ENCODE measurements at places on chromosomes 11 and 22.

DNA sequence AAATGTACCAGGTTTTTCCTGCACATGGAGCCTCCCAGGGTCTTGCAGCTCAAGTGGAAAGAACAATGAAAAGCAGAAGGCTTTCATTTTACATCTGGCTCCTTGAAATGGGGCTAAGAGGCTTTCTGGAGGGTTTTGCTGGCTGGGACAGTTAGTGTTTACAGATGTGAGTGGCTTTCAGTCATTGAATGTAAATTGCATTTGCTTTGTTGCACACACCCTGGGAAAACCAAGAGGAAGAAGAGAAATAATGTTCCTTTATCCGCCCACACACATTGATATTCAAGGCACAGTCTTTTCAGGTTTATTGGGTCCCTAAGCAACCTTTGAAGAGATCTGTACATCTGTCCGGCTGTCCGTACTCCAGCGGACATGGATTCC lies 144.5 kb downstream of the SPON1 start:
- no peak for DNase-seq

- no peak for DNase-seq
Measured at GRCh38 chr11:77287136-77287535, 14.3 kb downstream of the GDPD4 start.

- peak; percentile 68 for DNase-seq
Measured at GRCh38 chr11:116718955-116719501, 53.8 kb downstream of the BUD13 start.

GRCh38 chr11:95517453-95517852 lies 272.1 kb downstream of the FAM76B start:
- DNase-seq: peak; percentile 21

- no peak for DNase-seq
Measured at GRCh38 chr11:70935006-70935768, 317.2 kb downstream of the SHANK2 start.

GRCh38 chr11:13288375-13289029 lies 10.9 kb downstream of the BMAL1 start:
- no peak for DNase-seq

DNA sequence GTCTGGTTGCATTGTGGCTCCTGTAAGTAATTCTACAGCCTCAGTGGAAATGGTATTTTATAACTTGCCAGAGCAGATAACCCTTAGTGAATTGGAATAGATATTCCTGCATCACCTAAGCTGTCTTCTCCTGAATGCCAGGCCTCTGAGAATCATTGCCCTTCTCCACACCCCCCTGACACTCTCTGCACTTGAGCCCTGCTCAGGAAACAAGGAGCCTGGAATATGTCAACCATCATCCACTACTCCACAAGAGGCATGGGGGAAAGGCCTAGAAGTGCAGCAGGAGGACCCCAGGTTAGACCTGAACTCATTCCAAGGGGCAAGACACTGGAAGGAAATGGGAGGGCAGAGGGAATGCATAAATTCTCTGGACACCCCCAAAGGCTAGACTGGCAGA lies 72.4 kb downstream of the DSCAML1 start:
- DNase-seq: no peak

DNA sequence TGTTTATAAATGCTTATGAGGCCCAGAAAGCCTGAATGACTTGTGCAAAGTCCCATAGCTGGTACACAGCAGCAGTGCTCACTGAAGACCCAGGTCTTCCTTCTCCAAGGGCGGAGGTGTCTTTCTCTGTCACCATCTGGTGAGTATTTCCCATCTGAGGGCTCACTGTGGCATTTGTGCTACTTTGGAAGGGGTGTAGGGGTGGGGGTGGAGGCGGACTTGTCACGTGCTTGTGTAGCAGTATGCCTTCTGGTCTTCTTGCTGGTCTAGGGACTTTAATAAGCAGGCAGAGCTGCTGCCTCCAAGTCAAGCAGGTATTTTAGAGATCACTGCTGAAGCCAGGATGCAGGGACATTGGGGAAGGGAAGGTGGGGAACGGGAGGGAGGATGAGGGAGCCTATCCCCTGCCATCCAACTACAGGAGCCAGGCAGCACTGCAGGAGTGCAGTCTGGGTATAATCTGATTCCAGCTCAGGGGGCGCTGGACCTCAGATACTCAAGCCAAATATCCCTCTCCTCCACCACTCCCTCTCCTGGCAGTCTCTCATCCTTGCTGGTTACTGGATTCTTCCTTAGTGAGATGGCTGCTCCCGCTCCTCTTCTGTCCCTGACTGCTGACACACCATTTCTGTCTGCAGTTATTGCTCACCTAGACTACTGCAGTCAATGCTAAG lies 3.4 kb downstream of the ABCC8 start:
- peak; percentile 27 for DNase-seq

GRCh38 chr22:41308054-41308453 lies 6.7 kb downstream of the ZC3H7B start:
- DNase-seq: no peak

DNA sequence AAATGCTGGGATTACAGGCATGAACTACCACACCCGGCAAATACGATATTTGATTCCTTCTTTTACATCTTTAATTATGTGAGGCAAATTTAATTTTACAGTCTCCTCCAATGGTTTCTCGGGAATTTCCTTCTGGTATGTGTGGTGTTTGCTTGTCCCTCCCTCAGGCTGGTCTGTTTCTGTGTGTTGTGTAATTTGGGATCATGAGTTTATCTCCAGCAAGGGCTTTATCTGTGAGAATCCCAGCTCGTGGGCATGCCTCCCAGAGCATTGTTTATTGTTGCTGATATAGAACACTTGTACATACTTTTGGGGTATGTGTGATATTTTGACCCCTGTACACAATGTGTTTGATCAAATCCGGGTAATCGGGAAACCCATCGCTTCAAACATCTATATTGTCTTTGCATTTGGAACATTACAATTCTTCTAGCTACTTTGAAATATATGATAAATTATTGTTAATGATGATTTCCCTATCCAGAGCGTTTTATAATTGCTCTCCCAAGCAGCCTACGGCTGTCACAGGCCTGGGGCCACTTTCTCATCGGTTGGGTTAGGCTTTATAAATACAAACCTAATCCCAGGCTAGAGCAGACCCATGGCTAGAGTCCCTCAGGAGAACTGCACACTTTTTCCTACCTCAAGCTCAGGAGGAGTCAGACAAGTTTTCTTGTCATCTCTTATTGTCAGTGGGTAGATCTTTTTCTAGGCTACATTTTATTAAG lies 15.0 kb upstream of the PRR5 start:
- no peak for DNase-seq

DNA sequence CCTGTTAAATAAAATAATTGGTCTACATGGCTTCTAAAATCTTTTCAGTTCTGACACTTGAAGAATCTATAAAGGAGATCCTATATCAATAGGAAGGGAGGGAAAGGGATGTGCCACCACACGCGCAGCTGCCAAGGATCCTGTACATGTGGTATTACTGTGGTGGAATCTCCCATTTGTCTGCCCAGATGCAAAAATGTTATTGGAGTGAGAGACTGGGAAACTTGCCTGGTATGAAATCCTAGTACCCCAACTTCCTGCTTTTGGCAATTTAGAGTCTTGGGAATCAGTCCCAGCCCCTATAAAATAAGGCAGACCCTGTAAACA lies 81.9 kb upstream of the PICALM start:
- no peak for DNase-seq

DNA sequence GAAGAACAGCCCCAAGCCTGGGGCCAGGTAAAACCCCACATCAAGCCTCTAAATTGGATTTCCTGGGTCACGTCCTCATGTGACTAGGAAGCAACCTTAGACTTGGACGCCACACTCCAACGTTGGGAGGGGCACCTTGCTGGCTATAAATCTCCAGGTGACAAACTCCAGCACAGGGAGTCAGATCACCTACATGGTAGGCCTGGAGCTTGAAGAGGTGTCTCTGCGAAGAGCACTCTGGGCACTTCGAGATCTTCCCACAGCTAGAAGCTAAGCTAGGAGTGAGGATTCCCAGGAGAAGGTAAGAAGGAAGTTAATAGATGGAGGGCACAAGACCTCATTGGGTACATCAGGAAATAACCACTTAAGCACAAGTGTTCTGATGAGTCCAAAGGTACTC lies 77.1 kb upstream of the GNAZ start:
- no peak for DNase-seq

GRCh38 chr11:29159552-29160465 lies 857.0 kb downstream of the KCNA4 start:
- DNase-seq: peak; percentile 29

GRCh38 chr11:69142895-69143294 lies 12.8 kb upstream of the SMIM38 start:
- DNase-seq: no peak

- no peak for DNase-seq
Measured at GRCh38 chr11:120318906-120319305, 6.2 kb upstream of the TLCD5 start.

DNA sequence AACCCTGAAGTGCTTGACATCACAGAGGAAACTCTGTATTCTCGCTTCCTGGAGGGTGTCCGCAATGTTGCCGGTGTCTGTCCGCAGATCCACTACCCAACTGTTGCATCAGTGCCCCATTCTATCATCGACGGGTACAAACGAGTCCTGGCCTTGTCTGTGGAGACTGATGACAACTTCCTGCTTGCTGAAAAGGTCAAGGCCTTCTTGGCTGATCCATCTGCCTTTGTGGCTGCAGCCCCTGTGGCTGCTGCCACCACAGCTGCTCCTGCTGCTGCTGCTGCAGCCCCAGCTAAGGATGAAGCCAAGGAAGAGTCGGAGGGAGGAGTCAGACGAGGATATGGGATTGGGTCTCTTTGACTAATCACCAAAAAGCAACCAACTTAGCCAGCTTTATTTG lies 42.9 kb upstream of the DAGLA start:
- DNase-seq: no peak

DNA sequence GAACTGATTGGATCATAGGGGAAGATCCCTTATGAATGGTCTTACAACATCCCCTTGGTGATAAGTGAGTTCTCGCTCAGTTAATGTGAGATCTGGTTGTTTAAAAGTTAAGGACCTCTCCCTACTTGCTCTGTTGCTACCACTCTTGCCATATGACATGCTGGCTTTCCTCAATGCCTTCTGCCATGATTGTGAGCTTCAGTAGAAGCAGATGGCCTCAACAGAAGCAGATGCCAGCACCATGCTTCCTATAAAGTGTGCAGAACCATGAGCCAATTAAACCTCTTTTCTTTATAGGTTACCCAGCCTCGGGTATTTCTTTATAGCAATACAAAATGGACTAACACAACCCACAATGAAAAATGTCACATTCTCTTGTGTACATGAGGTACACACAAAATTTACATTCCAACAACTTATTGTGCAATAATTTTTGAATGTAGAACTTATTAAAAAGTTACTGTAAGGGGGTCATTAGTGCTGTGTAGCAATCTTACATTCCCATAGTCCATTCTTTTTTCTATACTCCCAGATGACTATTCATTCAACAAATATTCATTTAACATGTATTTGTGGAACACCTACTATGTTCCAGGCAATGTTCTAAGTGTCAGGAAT lies 10.3 kb downstream of the CYP2R1 start:
- DNase-seq: no peak

DNA sequence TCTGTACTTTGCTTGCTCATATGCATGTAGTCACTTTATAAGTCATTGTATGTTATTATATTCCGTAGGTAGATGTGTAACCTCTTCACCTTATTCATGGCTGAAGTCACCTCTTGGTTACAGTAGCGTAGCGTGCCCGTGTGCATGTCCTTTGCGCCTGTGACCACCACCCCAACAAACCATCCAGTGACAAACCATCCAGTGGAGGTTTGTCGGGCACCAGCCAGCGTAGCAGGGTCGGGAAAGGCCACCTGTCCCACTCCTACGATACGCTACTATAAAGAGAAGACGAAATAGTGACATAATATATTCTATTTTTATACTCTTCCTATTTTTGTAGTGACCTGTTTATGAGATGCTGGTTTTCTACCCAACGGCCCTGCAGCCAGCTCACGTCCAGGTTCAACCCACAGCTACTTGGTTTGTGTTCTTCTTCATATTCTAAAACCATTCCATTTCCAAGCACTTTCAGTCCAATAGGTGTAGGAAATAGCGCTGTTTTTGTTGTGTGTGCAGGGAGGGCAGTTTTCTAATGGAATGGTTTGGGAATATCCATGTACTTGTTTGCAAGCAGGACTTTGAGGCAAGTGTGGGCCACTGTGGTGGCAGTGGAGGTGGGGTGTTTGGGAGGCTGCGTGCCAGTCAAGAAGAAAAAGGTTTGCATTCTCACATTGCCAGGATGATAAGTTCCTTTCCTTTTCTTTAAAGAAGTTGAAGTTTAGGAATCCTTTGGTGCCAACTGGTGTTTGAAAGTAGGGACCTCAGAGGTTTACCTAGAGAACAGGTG lies 11.1 kb downstream of the CCND1 start:
- DNase-seq: no peak

- DNase-seq: no peak
Measured at GRCh38 chr11:1195682-1196515, 27.0 kb upstream of the MUC5B start.

- no peak for DNase-seq
Measured at GRCh38 chr22:43077121-43077877, 11.9 kb downstream of the TTLL1 start.

GRCh38 chr11:57327721-57328120 lies 3.0 kb upstream of the TNKS1BP1 start:
- DNase-seq: no peak

- no peak for DNase-seq
Measured at GRCh38 chr11:14189874-14190273, 169.1 kb downstream of the RRAS2 start.

- no peak for DNase-seq
Measured at GRCh38 chr11:121884626-121885025, 231.4 kb downstream of the BLID start.

DNA sequence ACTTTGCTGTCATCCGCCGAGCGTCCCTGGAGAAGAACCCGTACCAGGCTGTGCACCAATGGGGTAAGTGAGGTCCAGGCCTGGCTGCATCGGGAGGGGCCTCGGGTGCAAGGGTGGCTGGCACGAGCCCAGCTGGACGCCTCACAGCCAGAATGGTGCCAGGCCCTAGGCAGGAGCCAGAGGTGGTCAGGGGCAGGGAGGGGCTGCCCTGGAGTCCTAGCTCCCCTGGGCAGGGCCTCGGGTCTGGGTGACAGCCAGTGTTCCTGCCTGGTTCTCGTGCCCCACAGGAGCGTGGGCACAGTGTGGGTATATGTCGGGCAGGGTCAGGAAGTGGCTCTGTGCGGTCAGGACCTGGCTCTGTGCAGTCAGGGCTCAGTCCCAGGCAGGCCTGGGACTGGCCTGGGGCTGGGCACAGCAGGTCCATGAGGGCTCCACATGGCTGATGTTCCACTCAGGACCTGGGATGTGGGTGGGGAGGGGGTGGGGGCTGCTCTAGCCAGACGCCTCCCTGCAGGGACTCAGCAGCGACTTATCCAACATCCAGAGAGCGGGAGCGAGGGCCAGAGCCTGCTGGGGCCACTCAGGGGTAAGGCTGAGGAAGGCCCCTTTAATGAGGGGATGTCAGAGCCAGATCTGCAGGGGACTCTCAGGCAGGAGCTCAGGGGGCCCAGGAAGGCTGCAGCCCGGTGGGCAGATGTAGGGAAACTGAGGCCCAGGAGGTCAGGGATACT lies 1.2 kb downstream of the TSPAN32 start:
- DNase-seq: no peak
